ENCODE measurements at places on chromosomes 1 and 21. TPM values are rescaled to one million over a fixed set of nuclear protein-coding genes. Genes with fewer than 3 reads are reported as not detected.

GJA8 gene
- not detected for total RNA-seq

S100A1 gene
- total RNA-seq, result 2,291 TPM

SPATA45 gene
- total RNA-seq, result not detected

TRPM2 gene
- 3.8 TPM for total RNA-seq

APOBEC4 gene
- not detected for total RNA-seq

DPT gene
- 25.8 TPM for total RNA-seq

COL24A1 gene
- total RNA-seq, result 1.7 TPM

ARID1A gene
- 52.8 TPM for total RNA-seq

VANGL2 gene
- total RNA-seq, result 1.9 TPM

CFHR2 gene
- total RNA-seq, result not detected

RIMKLA gene
- 6.6 TPM for total RNA-seq

Data from heart left ventricle (tissue), 16 donors.